Activated naive CD8-positive, alpha-beta T cell treated with anti-CD3 and anti-CD28 coated beads, Interleukin-2, amount 10 ng/mL, durations not matched to agents 7 days and 5 days (primary cell): ENCODE measurements at places on chromosomes 7 and 10. TPM values are rescaled to one million over a fixed set of nuclear protein-coding genes. Genes with fewer than 3 reads are reported as not detected.

FAM25G gene
- not detected for total RNA-seq

- H3K4me3 ChIP-seq = no peak overlapping the region
- H3K4me1 ChIP-seq = no peaks in the 10 kb centered on the region
- no peaks in the 10 kb centered on the region for H3K36me3 ChIP-seq
- H3K27ac ChIP-seq = no peak overlapping the region
- no peak for DNase-seq
These were observed 31.5 kb upstream of the GRB10 start for GRCh38 chr7:50814166-50814565.

- no peak overlapping the region for H3K4me3 ChIP-seq
These were observed 71.4 kb downstream of the AHR start for GRCh38 chr7:17369691-17370426.

ASB4 gene
- not detected for total RNA-seq

WDFY4 gene
- 1.5 TPM for total RNA-seq

- H3K27ac ChIP-seq = no peak overlapping the region
- H3K27me3 ChIP-seq = no peaks in the 10 kb centered on the region
- no peaks in the 10 kb centered on the region for H3K4me1 ChIP-seq
- H3K4me3 ChIP-seq = no peak overlapping the region
These were observed 35.3 kb downstream of the PLPP4 start for GRCh38 chr10:120492346-120492745.

- H3K27me3 ChIP-seq = no peaks in the 10 kb centered on the region
- peaks cover 60% of the 10 kb centered on the region for H3K36me3 ChIP-seq
- H3K27ac ChIP-seq = no peak overlapping the region
- H3K4me1 ChIP-seq = peaks cover 3% of the 10 kb centered on the region
These were observed 41.0 kb downstream of the CARD11 start for GRCh38 chr7:3002631-3003030.

DNA sequence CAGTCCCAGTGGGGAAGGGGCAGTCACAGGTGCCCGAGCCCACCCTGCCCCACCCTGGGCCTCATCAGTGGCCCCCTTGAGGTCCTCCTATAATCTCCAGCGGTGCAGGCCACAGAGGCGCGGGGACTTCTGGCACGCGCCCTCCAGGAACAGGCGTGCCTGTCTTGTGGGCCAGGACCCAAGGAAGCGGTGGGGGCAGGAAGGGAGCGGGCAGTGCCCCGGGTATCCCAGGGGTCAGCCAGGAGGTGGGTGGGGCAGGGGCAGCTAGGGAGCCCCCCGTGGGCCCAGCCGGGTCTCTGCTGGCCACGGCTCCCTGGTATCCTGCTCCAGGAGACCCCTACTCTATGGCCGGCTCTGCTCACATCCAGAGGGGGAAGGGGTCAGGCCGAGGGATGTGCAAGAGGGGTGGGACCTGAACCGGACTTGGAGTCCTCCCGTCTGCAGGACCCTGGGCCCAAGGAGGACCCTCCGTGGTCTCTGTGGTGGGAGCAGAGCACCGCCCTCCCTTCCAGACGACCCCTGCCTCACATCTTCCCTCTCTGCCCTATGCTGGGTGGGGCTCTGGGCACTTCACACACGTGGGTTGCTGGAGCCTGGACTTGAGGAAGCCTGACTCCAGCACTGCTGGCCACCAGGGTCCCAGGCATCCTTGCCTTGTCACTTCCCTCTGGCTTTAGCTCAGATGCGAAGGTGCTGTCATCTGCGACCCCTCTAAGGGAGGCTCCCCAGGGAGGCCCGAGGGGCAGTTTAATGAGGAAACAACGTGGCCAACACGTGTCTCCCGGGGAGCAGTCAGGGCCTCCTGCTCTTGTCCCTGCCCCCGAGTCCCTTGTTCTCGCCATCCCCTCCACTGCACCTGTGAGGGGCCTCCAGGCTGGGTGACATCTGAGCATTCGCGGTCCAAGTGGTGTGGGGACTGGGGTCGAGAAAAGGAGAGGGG lies 18.3 kb upstream of the GRIFIN start:
- H3K36me3 ChIP-seq = no peaks in the 10 kb centered on the region
- no peak overlapping the region for H3K4me3 ChIP-seq
- H3K27ac ChIP-seq = no peak overlapping the region
- no peaks in the 10 kb centered on the region for H3K4me1 ChIP-seq
- H3K27me3 ChIP-seq = peaks cover 9% of the 10 kb centered on the region

PON3 gene
- total RNA-seq = not detected

GRCh38 chr7:132760244-132760623 lies 184.0 kb upstream of the PLXNA4 start:
- peaks cover 4% of the 10 kb centered on the region for H3K4me1 ChIP-seq
- no peak for DNase-seq
- no peaks in the 10 kb centered on the region for H3K36me3 ChIP-seq
- H3K4me3 ChIP-seq = no peak overlapping the region
- H3K27ac ChIP-seq = no peak overlapping the region
- H3K27me3 ChIP-seq = peaks cover 2% of the 10 kb centered on the region

ELFN1 gene
- not detected for total RNA-seq

ERCC6 gene
- total RNA-seq = 34.8 TPM

DNA sequence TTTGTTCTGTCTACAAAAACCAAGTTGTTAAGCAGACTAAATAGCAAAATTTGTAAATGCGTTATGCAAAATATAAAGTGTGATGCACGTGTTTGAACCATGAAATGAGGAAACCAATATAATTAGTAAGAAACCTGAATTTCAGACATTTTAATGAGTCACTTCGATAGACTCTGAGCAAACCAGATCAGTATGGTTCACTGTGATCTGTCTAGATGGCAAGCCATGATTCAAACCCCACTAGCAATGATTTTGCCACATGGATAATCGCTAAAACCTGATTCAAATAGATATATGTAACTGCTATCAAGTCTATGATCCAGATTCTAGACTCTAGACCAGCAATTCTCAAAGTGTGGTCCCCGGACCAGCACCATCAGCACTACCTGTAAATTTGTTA lies 24.8 kb downstream of the ZC3HAV1 start:
- DNase-seq = no peak
- peak overlapping the region; percentile 83 for H3K27ac ChIP-seq
- H3K27me3 ChIP-seq = no peaks in the 10 kb centered on the region
- no peak overlapping the region for H3K4me3 ChIP-seq
- H3K36me3 ChIP-seq = peaks cover 74% of the 10 kb centered on the region

TAS2R5 gene
- 2.6 TPM for total RNA-seq

DNA sequence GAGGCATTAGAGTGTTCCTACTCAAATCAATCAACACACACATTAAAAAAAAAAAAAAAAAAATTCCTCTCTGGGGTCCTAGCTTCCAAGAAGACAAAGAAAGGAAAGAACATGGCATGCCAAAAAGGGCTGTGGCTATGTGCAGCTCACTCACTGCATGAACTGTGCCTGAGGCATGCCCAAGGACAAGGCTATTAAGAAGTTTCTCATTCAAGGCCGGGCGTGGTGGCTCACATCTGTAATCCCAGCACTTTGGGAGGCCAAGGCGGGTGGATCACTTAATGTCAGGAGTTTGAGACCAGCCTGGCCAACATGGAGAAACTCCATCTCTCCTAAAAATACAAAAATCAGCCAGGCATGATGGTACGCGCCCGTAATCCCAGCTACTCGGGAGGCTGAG lies 41.9 kb upstream of the PPP3CB start:
- peaks cover 11% of the 10 kb centered on the region for H3K4me1 ChIP-seq
- H3K27me3 ChIP-seq = no peaks in the 10 kb centered on the region
- DNase-seq = no peak

NUTM2E gene
- 0.37 TPM for total RNA-seq

DNA sequence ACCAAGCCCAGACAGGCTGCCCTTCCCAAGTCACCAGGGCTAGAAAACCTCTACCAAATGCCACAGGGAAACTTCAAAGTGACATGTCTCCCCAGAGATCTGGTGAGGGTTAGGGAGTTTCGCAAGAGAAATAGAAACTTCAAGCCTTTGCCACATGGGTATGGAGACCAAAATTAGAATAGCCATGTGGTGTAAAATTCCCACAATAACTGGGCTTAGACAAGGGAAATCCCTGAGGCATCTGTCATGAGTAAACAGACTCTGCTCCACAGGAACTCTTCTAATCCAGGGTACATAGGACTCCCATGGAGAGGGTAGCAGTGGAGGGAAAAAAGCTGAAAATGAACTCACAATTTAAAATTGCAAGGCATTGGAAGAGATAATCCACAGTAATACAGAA lies 14.3 kb downstream of the ADAM12 start:
- H3K27ac ChIP-seq = no peak overlapping the region
- H3K36me3 ChIP-seq = no peaks in the 10 kb centered on the region
- no peak for DNase-seq

- H3K4me1 ChIP-seq = peaks cover 4% of the 10 kb centered on the region
- no peak overlapping the region for H3K4me3 ChIP-seq
- peaks cover 47% of the 10 kb centered on the region for H3K36me3 ChIP-seq
- H3K27ac ChIP-seq = no peak overlapping the region
- no peaks in the 10 kb centered on the region for H3K27me3 ChIP-seq
These were observed 123.8 kb upstream of the PDSS1 start for GRCh38 chr10:26573674-26574073.

TMEM273 gene
- total RNA-seq = 11.2 TPM

ZFAND2A gene
- 31.3 TPM for total RNA-seq

CTTNBP2 gene
- total RNA-seq = not detected

FAM20C gene
- total RNA-seq = 2.6 TPM

DNA sequence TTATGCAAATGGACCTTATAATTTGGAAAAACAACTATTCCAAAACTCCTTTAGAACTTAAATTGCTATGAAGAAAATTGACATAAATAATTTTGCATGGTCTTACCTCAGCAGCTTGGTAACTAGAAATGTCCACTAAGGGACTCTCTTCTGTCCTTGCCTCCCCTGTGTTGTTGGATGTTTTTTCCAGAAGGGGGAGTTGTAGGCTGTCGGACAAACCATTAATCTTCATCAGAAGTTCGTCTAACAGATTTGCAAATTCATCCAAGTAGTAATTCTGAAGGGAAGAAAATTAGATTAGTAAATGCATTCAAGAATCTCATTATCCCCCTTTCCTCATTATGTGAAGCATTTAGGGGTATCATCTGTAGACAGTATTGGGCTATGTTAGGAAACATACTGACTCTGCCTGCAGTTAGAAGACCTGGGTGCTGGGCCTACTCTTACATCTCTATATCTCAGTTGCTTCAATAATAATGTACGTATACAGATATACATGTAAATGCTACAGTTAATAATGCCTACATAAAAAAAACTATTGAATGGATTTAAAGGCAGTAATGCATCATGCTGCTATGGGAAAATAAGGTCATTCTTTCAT lies 155.6 kb downstream of the PKD1L1 start:
- H3K36me3 ChIP-seq = no peaks in the 10 kb centered on the region
- H3K27me3 ChIP-seq = peaks cover 3% of the 10 kb centered on the region
- H3K4me1 ChIP-seq = no peaks in the 10 kb centered on the region
- DNase-seq = no peak
- no peak overlapping the region for H3K27ac ChIP-seq

- H3K4me1 ChIP-seq = peaks cover 6% of the 10 kb centered on the region
- no peaks in the 10 kb centered on the region for H3K27me3 ChIP-seq
- H3K36me3 ChIP-seq = no peaks in the 10 kb centered on the region
- no peak overlapping the region for H3K4me3 ChIP-seq
- H3K27ac ChIP-seq = no peak overlapping the region
These were observed 37.9 kb upstream of the AKR1C2 start for GRCh38 chr10:5041471-5042023.

- no peak overlapping the region for H3K4me3 ChIP-seq
- no peak overlapping the region for H3K27ac ChIP-seq
- no peaks in the 10 kb centered on the region for H3K36me3 ChIP-seq
- no peak for DNase-seq
These were observed 59.7 kb upstream of the CDK14 start for GRCh38 chr7:90536449-90536848.

- no peak overlapping the region for H3K27ac ChIP-seq
- no peak overlapping the region for H3K4me3 ChIP-seq
- H3K36me3 ChIP-seq = peaks cover 3% of the 10 kb centered on the region
- no peak for DNase-seq
- H3K4me1 ChIP-seq = no peaks in the 10 kb centered on the region
These were observed 28.5 kb upstream of the TRIM24 start for GRCh38 chr7:138431517-138431916.

SUV39H2 gene
- 22.3 TPM for total RNA-seq

GRCh38 chr7:4079956-4080355 lies 602.1 kb upstream of the FOXK1 start:
- no peak for DNase-seq
- no peak overlapping the region for H3K27ac ChIP-seq
- no peaks in the 10 kb centered on the region for H3K4me1 ChIP-seq
- no peak overlapping the region for H3K4me3 ChIP-seq

- H3K27ac ChIP-seq = no peak overlapping the region
- H3K4me1 ChIP-seq = no peaks in the 10 kb centered on the region
- no peak overlapping the region for H3K4me3 ChIP-seq
- no peak for DNase-seq
- H3K27me3 ChIP-seq = peaks cover 5% of the 10 kb centered on the region
- H3K36me3 ChIP-seq = no peaks in the 10 kb centered on the region
These were observed 60.4 kb downstream of the C10orf105 start for GRCh38 chr10:71659111-71659634.

VPS37D gene
- total RNA-seq = 0.45 TPM

DNA sequence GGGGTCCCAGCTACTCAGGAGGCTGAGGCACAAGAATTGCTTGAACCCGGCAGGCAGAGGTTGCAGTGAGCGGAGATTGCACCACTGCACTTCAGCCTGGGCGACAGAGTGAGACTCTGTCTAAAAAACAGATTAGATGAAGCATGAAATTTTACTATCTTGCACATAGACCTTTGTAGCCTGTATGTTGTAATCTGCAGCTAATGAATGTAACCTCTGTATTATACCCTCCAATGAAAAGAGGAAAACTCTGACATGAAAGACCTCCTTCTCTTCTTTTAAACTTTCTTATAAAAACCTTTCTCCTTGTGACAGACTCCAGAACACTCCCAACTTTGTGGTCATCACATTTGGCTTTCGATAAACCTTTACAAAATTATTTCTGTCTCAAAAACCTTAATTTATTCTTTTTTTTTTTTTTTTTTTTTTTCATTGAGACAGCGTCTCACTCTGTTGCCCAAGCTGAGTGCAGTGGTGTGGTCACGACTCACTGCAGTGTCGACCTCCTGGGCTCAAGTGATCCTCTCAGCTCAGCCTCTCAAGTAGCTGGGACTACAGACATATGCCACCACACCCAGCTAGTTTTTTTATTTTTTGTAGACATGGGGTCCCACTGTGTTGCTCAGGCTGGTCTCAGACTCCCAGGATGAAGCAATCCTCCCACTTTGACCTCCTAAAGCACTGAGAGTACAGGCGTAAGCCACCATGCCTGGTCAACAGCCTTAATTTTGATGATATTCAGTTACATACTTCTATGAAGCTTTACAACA lies 97.4 kb downstream of the SVOPL start:
- peaks cover 7% of the 10 kb centered on the region for H3K4me1 ChIP-seq
- H3K36me3 ChIP-seq = no peaks in the 10 kb centered on the region
- no peak overlapping the region for H3K27ac ChIP-seq
- no peak overlapping the region for H3K4me3 ChIP-seq

DNA sequence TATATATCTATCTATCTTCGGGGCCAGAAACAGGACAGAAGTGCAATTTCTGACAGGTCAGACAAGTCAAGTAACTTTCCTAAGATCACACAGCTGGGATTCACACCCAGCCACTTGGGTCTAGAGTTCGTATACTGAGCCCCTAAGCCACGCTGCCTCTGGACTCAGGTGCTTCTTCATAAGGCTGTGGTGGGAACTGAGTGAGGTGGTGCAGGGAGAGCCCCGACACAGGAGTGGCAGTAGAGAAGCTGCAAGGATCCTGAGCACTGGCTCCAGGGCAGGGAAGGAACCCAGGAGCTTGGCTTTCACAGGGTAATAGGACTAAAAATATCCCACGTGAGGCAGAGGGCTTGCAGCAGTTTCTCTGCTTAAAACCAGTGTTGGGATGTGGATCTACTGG lies 33.8 kb downstream of the C10orf53 start:
- no peak for DNase-seq
- no peaks in the 10 kb centered on the region for H3K4me1 ChIP-seq
- H3K27ac ChIP-seq = no peak overlapping the region
- H3K4me3 ChIP-seq = no peak overlapping the region
- H3K36me3 ChIP-seq = no peaks in the 10 kb centered on the region
